H7 (cell line): ENCODE measurements at places on chromosomes 2 and 18. TPM values are rescaled to one million over a fixed set of nuclear protein-coding genes. Genes with fewer than 3 reads are reported as not detected.

Gene COLEC12
- total RNA-seq: 1.9 and 8.9 TPM in 2 replicates

- DNase-seq: no peak
Observed at GRCh38 chr18:42105394-42105793, 150.4 kb downstream of the PIK3C3 start.

Gene ZAP70
- total RNA-seq: 0.33 and 2.5 TPM in 2 replicates

Gene FOXI3
- 1.7 and 2.7 TPM in 2 replicates for total RNA-seq

DNA sequence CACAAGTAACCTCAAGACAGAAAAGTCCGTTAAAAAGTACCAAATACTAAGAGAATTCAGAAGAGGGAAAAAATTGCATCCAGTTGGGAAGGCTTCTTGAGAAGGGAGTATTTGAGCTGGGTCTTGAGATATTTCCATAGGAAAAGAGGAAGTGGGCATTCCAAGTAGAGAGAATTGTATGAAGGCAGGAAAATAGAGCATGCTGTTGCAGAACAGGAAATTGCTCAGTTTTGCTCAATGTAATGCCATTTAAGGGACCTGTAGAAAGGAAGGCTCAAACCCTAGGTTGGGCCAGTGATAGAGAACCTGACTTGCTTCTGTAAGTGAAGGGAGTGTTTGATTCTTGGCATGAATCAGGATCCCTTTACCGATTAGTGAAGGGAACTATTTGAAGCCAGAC lies 1.0 kb upstream of the ZC3H8 start:
- no peak for DNase-seq
